ENCODE measurements at places on chromosomes 3 and 15.

GRCh38 chr15:52786436-52787122, 3.6 kb downstream of the ONECUT1 start:
- DNase-seq = no peak

- DNase-seq = no peak
These were observed 47.9 kb upstream of the LIPC start for GRCh38 chr15:58383876-58384275.

DNA sequence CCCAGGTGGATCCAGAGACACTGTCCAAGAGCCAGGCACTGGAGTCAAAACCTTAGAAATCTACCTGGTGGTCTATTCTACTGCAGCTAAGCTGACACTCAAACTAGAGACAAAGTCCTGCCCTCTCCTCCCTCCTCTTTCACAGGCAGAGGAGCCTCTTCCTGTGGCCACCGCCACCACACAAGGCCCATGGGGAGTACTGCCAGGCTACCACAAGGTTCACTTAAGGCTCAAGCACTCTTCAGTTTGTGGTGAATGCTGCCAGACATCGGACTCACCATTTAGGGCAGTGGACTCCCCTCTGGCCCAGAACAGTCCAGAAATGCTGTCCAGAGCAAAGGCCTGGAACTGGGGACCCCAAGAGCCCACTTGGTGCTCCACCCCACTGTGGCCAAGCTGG, 160.9 kb downstream of the ADAMTS17 start:
- DNase-seq = no peak

- DNase-seq = no peak
These were observed 134.2 kb downstream of the WDR72 start for GRCh38 chr15:53625260-53625659.

- DNase-seq = no peak
These were observed 841 bp downstream of the EIF3J start for GRCh38 chr15:44537735-44538240.

GRCh38 chr3:80688814-80689213, 921.0 kb upstream of the ROBO1 start:
- no peak for DNase-seq

GRCh38 chr3:97658668-97659285, 105.8 kb upstream of the ARL6 start:
- no peak for DNase-seq

- DNase-seq = no peak
These were observed 114.1 kb downstream of the ZNF609 start for GRCh38 chr15:64574301-64575017.

GRCh38 chr3:189914799-189915198, 205.9 kb downstream of the P3H2 start:
- no peak for DNase-seq

GRCh38 chr3:149545049-149545448, 70.6 kb downstream of the TM4SF4 start:
- no peak for DNase-seq

GRCh38 chr15:25688166-25688565, 175.0 kb downstream of the ATP10A start:
- peak; percentile 7 for DNase-seq

- no peak for DNase-seq
These were observed 79.3 kb downstream of the DNAH12 start for GRCh38 chr3:57464801-57465200.

GRCh38 chr3:124939661-124940060, 5.1 kb upstream of the MUC13 start:
- no peak for DNase-seq

GRCh38 chr3:51813539-51813938, 34.5 kb upstream of the IQCF6 start:
- DNase-seq = no peak

- DNase-seq = no peak
These were observed 159.2 kb upstream of the PPP2R3A start for GRCh38 chr3:135806317-135806716.

DNA sequence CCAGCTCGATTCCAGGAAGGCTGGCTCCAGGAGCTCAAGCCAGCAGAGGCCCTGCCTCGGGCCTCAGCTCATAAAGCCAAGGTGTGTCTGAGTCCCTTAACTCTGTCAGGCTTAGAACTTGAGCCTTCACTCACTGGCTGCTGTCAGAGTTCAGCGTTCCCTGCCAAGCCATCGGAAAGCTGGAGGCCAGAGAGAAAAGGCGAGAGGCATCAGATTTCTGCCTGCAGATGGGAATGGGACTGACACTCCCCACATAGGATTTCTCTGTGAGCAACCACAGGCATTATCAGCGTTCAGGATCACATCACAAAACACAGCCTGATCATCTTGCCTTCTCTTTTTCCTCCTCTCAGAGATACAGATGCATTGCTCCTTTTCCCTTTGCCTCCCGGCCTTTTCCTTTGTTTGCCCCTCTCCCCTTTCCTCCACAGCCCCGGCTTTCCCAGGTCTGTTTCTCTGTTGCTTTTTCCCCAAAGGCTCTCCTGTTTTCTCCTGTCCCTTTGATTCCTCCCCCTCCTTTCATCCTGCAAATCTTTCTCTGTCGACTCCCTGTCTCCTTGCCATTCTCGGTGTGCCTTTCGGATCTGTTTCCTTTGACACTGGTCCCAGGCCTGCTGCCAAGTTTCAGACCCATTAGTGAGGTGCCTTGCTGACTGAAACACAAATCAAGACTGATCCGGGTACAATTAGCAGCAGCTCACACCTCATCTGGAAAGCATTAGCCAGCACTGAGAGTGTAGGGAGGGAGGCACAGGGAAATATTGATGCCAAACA, 44.5 kb upstream of the BOC start:
- peak; percentile 75 for DNase-seq
